ENCODE measurements at places on chromosomes 13 and 19.

- peak; percentile 5 for DNase-seq
These were observed 1.0 kb downstream of the SMIM24 start for GRCh38 chr19:3479177-3479833.

DNA sequence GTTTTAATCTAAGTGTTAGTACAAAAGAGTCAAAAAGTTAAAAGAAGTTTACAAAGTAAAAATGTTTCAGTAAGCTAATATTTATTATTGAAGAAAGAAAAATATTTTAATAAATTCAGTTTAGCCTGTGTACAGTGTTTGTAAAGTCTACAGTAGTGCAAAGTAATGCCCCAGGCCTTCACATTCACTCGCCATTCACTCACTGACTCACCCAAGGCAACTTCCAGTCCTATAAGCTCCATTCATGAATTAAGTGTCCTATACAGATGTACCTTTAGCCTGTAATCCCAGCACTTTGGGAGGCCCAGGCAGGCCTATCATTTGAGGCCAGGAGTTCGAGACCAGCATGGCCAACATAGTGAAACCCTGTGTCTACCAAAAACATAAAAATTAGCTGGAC, 24.1 kb upstream of the AKAP11 start:
- no peak for DNase-seq

DNA sequence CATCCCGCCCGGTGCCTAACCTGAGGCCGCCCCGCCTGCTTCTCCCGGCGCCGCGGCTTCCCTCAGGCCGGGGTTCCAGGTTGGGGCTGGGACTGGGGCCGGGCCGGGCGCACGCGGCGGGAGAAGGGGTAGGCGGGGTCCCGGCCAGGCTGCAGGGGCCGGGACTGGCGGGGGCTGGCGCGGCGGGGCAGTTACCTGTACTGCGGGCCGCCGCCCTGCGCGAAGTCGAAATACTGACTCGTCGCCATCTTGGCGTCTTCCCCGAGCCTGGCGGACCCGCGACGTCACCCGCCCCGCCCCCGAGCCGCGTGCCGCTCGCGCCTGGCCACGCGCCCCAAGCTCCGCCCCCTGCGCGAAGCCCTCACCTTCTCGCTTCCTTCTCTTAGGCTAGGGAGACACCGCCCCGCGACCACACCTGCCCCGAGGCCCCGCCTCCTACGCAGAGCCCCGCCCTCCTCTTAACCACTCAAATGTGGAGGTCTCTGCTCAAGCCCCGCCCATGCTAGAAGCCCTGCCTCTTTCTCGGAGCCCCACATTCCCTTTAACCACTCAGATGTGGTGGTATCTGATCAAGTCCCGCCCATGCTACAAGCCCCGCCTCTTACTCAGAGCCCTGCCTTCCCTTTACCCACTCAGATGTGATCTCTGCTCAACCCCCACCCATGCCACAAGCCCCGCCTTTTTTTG, at the start of gene ZFR2:
Gene ZFR2 (minus strand): TSS at position 269 of the 687 bp plus-strand sequence. CDS start 21 bp downstream, at position 248.
- DNase-seq = peak; percentile 7

DNA sequence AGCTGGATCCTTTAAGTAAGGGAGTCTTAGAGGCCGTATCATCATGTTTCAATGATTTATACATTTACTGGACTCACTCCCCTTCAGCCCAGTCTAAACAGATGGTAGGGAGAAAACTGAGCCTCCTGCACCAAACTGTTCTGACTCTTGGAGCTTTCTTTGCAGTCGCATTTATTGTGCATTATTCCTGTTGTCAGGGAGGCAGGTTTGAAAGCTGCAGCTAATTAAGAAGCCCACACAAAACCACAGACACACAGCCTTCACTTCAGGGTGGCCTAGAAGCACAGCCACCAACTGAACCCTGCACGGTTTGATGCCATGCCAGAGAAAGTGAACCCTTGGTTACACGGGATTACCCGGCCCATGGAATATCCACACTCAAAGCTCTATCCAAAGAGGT, 911.0 kb downstream of the UQCRFS1 start:
- no peak for DNase-seq

GRCh38 chr13:45333251-45333976, 7.6 kb downstream of the TPT1 start:
- no peak for DNase-seq

- DNase-seq = no peak
These were observed 2.9 kb upstream of the CHAMP1 start for GRCh38 chr13:114311387-114311786.

DNA sequence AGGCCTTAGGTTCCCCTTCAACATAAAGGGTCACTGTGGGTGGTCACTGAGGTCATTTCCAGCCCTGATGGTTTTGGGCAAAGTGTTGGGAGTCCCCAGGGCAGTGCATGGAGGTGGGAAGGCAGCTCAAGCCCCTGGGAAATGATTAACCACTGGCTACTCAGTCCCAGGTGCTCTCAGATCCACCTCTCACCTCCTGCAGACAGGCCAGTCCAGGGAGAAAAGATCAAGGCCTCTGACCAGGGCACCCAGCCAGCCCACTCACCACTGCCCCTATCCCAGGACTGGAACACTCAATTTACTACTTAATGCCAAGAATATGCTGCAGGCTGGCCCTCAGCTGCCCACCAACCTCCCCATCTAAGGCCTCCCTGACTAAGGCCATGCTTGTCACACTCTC, 1307.9 kb downstream of the UQCRFS1 start:
- DNase-seq = no peak

DNA sequence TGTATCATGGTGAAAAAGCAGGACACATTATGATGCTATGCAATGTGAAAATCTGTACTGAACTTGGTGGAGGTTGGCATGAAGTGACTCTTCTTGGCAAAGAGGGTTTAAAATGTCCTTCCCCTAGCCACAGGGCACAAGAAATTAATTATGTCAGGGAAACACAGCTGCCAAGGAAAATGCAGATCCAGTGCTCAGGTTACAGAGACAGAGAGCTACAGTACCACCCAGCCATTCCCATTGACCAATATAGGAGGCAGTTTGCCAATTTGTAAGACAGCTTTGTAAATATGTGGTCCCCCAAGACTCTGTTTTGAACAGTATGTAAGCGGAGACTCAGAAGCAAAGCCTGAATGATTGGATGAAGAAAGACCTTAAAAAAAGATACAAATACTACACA, 69.4 kb upstream of the KLF12 start:
- DNase-seq = no peak

- no peak for DNase-seq
These were observed 115.4 kb downstream of the ZDHHC20 start for GRCh38 chr13:21343659-21344058.

- no peak for DNase-seq
These were observed 400.0 kb upstream of the TSHZ3 start for GRCh38 chr19:31749231-31749630.

- DNase-seq = peak; percentile 42
These were observed 17.2 kb downstream of the PKN1 start for GRCh38 chr19:14450168-14450874.

DNA sequence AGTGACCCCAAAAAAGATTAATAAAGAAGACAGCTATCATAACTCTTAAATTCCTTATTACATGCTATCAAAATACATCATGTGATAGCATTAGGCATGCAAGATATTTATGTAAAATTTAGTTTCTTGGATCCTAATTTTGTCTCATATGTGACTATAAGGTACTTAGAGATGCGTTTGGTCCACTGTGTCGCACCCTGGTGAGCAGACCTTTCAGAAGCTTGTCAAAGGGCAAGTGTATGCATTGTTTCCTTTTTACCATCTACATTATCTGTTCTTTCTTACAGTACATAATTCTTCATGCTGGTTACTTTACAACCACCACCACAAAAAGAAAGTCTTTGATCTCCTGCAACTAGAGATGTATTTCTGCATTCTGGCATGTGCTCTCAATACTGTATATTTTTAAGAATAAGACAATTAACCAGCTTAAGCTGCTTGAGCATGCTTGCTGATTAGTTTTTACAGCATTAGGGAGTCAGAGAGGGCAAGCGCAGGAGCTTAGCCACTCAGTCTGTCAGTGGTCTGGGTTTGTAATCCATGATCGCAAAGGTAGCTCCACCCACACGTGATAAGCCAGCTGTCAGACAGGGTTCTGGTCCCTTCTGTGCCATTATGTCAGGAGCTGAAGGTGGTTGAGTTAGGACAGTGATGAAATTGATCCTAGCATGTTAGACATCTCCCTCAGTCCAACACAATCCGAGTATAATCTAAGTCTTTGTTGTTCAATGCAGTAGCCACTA, 500.9 kb downstream of the MYO16 start:
- DNase-seq = no peak

DNA sequence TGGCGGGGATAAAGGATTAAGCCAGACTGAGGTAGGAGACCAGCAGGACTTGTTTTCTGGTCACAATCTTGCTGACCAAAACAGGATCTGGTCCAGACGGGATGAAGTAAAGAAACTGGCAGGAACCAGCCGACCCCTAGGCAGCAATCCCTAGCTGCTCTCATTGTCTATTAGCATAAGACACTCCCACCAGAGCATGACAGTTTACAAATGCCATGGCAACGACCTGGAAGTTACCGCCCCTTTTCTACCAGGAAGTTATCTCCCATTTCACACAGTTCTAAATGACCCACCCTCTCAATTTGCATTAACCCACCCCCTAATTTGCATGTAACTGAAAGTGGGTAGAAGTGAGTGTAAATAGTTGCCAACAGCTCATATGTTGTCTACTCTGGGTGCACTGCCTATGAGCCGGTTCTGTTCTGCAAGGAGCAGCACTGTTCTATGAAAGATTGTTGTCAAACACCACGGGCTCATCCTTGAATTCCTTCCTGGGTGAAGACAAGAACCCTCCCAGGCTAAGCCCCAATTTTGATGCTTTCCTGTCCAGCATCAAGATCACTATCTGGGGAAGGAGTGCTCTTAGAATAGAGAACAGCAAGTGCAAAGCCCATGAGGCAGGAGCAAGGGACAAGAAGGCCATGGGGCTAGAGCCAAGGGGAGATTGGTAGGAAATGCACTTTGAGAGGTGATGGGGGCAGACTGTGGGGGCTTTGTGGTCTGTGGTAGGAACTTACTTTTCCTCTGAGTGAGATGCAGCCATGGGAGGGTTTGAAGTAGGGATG, 13.9 kb upstream of the FBXO27 start:
- no peak for DNase-seq

GRCh38 chr13:73428706-73429105, 369.9 kb downstream of the KLF5 start:
- no peak for DNase-seq

DNA sequence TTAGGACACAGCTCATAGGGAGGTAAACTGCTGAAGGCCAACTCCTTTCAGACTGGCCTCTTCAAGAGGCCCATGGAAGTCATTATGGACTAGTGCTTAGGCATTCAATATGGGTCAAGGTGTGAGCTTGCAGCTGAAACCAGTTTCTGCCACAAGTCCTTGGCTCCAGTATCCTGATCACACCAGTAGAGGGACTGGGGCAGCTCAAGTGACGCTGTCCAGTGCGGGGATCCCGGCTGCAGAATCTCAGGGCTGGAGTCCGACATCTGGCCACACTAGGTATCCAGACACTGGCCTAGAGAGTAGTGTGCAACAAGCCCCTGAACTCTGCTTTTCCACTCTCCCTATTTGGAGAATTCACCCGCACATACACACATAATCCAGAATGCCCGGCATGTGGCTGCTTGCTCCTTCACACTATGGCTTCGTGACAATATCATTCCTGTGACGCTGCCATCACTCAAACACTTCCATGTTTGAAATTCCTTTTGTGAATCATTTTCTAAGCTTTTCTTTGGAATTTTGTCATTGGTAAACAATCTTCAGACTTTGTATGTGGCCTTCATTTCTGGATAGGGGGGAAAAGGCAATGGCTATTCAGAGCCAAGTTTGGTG, 425.1 kb downstream of the EFNB2 start:
- DNase-seq = no peak

- DNase-seq = no peak
These were observed 221.2 kb upstream of the SOX1 start for GRCh38 chr13:111845621-111846351.

GRCh38 chr19:53424968-53425597, 6.7 kb upstream of the ZNF761 start:
- peak; percentile 56 for DNase-seq

DNA sequence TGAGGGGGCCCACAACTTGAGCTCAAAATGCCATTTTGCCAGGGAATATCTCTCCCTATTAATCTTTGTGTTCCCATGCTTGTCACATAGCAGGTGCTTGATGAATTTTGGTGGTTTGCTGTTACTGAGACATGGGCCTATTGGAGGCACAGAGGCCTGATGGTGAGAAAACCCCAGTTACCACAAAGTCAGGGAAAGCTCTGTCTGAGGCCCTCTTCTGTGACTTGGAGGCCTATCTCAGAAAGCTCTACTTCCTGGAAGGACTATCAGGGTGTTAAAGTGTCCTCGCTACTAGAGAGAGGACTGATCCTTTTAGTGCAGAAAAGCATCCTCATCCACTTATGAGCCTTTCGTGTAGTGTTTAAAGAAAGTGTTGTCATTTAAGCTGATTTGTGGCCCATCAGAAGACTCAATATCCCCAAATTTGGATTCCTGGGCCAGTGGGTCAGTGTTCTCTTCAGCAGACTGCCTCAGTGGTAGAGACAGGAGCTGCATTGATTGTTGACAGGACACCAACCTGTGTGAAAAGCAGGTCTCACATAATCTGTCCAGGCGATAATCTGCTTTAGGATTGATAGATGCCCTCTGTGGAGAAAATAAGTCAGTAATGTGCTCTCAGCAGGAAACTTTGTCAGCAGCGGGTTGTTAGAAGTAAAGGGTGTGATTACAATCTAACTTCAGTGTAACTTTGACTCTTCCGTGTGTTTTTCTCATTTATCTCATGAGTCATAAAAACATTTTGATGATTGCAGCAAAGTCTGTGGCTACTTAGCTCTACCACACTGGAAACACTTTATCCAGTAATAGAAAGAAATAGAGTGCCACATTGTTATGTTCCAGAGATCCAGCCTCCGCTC, 121.0 kb downstream of the AKAP11 start:
- no peak for DNase-seq

- DNase-seq = no peak
These were observed 6.4 kb downstream of the YIPF2 start for GRCh38 chr19:10921910-10922637.

GRCh38 chr13:20049558-20050473, 91.3 kb downstream of the ZMYM2 start:
- DNase-seq = no peak

- DNase-seq = no peak
These were observed 49.0 kb upstream of the ZNF780A start for GRCh38 chr19:40139533-40140287.

DNA sequence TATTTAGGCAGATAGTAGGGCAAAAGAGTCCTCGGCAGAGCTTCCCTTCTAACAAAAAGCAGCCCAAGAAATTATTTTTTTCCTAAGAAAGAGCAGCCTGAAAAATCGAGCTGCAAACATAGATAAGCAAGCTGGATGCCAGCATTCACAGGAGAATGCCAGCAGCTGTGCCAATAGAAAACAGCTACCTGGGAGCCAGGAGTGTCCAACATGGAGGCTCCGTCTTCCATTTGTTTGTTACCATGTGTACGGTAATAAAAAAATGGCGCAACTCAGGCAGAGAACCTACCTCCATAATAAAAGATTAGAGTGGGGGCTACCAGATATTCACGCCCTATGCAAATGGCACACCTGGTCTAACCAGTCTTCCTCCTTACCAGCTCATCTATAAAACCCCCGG, 77.6 kb upstream of the IPO5 start:
- no peak for DNase-seq

DNA sequence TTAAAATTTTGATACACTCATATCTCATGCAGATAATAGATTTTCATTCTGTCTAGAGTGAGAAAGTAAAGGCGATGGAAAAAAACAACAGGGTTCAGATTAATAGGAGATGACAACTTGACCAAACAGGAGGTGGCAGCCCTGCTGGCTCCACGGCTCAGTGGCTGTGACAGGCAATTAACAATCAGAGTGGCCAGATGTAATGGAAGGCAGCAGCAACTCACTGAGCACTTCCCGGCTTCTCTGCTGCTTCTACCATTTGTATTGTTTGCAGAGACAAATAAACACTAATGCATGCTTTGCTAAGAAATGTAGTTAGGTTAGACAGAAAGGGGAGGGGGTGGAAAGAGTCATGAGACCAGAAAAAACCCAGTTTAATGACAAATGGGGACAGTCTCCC, 473.0 kb upstream of the SLC10A2 start:
- DNase-seq = no peak

Data from activated T-cell treated with anti-CD3 and anti-CD28 coated beads for 4 hours (primary cell).